ENCODE measurements at places on chromosomes 1 and 21.

GRCh38 chr1:112712191-112712590 lies 2.9 kb downstream of the PPM1J start:
- no peak for DNase-seq

DNA sequence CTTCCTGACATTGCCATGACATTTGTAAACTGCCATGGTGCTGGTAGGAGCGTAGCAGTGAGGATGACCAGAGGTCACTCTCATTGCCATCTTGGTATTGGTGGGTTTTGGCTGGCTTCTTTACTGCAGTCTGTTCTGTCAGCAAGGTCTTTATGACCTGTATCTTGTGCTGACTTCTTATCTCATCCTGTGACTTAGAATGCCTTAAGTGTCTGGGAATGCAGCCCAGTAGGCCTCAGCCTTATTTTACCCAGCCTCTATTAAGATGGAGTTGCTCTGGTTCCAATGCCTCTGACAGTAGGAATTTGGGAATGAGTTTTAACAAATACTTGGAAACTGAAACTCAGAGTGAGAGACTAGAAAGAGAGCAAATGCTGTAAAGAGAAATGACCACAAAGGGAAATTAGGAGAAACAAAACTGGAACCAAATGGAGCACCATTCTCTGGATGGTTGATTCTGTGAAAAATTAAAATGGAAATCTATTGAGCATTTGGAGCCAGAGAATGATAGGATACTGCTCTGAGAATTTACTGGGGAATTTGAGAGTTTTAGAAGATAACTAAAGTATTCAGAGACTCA lies 50.1 kb upstream of the RHOU start:
- DNase-seq, result no peak

DNA sequence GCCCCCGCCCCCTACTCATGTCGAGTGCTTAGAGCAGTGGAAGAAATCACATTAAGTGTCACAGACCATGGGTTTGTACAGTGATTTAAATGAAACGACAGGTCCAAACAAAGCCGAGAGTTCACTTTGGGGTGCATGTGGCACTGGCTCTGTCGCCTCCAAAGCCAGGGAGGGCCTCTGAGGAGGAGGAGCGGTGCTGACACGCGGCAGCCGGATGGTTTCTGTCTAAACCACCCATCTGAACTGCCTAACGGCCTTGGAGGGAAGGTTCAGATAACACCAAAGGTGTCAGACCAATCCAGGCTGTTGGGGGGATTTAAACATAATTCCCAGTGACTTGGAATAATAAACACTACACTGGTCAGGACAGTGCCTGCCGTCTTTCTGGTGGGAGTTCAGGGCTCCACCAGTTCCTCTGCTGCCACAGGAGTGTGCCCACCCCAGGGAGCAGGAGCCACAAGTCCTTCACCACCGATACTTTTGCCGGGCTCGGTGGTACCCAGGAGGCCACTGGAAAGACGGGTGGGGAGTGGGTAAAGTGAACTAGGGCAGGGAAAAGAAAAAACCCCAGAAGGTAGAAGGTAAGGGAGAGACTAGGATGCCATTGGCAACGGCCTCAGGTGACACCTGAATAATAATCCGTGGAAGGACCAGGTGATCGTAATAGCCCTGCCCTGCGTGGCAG lies 78.2 kb downstream of the SLC66A1 start:
- DNase-seq, result no peak

GRCh38 chr1:227131193-227131592 lies 187.1 kb downstream of the CDC42BPA start:
- peak; percentile 54 for DNase-seq

DNA sequence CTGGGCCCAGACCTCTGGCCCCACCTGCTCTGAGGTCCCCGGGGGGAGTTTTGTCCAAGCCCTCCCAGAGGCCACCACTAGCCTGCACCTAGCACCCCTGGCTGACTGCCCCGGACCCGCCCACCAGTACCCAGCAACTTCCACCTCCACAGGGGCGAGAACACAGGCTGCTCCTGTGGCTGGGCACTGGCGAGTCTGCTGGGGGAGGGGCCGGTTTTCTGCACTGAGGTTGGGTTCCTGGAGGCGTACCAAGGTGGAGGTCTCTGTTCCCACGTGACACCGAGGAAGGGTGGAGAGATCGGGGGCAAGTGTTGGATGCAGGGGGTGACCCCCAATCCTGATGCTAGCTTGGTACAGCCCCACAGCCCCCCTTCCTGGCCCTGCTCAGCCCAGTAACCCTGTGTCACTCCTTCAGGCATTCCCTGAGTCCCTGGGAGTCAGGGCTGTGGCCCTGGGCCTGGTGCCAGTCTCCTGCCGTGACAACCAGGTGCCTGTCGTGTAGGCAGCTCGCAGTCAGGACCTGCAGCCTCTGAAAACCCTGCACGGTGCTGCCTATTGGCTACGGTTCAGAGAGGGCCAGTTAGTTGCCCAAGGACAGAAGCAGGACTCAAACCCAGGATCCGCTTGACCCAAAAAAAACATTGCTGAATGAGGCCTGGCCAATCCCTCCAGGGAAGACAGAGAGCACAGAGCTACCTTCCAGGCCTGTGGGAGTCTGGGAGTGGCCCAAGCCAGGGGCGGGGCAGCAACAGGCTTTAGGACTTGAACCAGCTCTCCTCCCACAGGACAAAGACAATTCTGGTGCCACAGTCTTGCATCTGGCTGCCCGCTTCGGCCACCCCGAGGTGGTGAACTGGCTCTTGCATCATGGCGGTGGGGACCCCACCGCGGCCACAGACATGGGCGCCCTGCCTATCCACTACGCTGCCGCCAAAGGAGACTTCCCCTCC lies 3.1 kb downstream of the ESPN start:
- DNase-seq, result no peak

GRCh38 chr1:53026254-53026653 lies 35.8 kb upstream of the PODN start:
- no peak for DNase-seq

GRCh38 chr1:11727119-11727518 lies 8.8 kb upstream of the AGTRAP start:
- no peak for DNase-seq

- DNase-seq, result peak; percentile 69
These were observed 2.3 kb upstream of the BSND start for GRCh38 chr1:54996359-54996868.

DNA sequence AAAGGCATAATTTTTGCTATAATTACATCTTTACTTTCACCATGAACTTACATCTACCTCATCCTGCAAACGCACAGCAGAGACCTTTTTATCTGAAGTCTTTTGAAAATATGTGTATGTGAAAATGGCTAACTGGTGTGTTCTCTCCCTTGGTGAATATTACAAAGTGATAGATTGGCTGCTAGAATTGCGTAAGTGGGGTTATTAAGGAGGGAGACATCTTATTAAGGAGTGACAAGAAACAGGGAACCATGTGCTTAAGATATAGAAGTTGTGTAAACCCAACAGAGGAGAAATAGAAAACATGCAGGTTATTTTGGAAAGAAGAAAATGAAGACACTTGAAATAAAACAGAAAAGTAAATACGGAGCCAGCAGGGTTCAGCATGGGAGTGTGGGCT lies 7.8 kb downstream of the KCNJ15 start:
- DNase-seq, result no peak

DNA sequence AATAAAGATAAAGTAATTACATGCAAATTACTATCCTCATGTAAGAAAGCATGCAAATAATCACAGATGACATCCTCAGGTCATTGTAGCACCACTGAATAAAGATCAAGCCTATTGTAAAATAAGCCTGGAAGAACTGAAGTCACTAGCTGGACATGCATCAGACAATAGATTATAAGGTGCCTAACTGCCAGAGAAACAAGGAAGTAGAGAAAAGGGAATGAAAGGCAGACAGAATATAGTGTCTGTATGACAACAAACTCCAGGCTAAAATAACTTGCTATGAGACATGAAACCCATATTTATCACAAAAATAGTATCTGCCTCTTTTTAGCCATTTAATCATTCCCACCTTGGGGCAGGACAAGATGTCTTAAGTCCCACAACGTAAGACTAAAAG lies 108.7 kb downstream of the ENAH start:
- no peak for DNase-seq

- DNase-seq, result no peak
These were observed 21.1 kb downstream of the MKNK1 start for GRCh38 chr1:46582972-46583371.

- DNase-seq, result no peak
These were observed 72.3 kb upstream of the CAPZB start for GRCh38 chr1:19557609-19558051.

DNA sequence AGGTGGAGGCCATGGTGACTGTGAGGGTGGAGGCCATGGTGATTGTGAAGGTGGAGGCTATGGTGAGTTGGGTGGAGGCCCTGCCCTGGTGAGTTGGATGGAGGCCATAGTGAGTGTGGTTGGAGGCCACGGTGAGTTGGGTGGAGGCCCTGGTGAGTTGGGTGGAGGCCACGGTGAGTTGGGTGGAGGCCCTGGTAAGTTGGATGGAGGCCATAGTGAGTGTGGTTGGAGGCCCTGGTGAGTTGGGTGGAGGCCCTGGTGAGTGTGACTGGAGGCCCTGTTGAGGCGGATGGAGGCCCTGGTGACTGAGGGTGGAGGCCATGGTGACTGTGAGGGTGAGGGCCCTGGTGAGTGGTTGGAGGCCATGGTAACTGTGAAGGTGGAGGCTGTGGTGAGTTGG lies 124.9 kb upstream of the VAMP3 start:
- DNase-seq, result no peak

- no peak for DNase-seq
These were observed 56.3 kb upstream of the SLC25A33 start for GRCh38 chr1:9482816-9483572.

DNA sequence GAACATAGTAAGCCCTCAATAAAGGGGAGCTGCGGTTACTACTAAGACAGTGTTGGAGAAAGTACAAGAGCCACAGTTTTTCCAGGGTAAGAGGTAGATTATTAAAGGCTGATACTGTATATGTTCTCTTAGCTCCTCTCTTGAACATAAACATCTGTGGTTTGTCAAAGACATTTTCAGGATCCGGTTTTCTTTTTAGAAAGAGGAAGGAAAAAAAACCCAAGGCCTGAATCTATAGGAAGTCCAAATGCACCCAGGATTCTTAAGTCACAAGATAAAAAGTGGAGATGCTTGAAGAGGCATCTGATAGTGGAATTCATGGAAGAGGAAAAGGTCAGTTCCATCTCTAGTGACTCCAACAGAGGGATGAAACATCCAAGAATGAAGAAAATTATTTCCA lies 24.6 kb upstream of the SLC45A3 start:
- no peak for DNase-seq

GRCh38 chr1:40951943-40952743 lies 27.4 kb upstream of the CTPS1 start:
- DNase-seq, result peak; percentile 57

- no peak for DNase-seq
These were observed 26.4 kb downstream of the PLXNA2 start for GRCh38 chr1:208217781-208218180.

DNA sequence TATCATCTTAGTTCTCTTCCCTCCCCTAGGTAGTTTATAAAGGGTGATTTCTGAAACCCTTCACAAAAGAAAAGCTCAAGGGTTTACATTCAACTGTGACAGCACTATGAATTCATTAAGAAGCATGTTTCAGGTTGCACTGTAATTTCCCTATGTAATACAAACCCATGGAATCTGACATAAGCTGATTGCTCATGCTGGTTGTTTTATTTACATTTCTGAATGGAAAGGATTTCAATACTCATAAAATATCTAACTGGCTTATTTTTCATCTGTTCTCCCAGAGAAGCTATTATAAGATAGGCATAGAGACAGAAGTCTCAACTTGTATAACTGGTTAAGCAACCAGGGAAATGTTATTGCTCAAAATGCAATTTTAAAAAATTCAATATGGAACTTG lies 20.5 kb downstream of the WNT2B start:
- DNase-seq, result no peak

GRCh38 chr1:236156512-236157208 lies 14.3 kb downstream of the GPR137B start:
- no peak for DNase-seq

- peak; percentile 8 for DNase-seq
These were observed 17.2 kb downstream of the CDCP2 start for GRCh38 chr1:54135436-54136120.

GRCh38 chr1:194629011-194629410 lies 1442.6 kb upstream of the B3GALT2 start:
- no peak for DNase-seq

DNA sequence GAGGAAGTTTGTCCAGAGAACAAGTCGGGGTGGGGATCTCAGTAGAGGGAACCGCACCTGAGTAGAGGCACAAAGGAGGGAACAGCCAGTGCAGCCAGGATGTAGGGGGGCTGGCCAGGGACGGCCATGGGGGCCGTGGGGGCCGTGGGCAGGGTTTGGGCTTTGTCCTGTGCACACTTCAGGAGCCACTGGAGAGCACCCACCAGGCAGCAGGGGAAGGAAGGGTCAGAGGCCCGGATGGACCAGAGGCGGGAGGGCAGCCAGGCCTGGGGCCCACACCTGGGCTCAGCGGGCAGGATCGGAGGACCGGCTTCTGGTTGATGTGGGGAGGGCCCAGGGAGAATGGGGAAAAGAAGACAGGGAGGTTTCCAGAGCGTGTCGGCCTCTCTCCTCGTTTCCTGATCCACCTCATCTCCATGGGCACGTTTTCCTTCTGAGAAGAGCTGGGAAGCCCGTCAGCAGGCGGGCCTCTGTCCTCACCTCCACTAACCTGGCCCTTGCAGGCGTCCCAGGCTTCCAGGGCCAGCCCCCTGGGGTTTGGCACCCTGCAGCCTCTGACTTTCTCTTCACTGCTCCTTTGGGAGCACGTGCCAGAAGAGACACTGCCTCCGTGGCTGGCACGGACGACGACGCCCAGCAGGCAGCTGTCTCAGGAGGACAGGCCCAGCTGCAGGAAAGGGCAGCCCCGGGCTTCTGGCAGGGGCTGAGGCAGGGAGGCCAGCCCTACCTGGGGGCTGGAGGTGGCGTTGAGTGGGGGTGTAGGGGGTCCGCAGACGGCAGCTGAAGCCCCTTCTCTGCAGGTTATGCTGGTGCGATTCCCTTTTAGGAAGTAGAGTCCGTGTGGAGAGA lies 16.8 kb upstream of the PDXK start:
- no peak for DNase-seq

GRCh38 chr1:5110508-5110907 lies 456.1 kb downstream of the AJAP1 start:
- DNase-seq, result no peak

DNA sequence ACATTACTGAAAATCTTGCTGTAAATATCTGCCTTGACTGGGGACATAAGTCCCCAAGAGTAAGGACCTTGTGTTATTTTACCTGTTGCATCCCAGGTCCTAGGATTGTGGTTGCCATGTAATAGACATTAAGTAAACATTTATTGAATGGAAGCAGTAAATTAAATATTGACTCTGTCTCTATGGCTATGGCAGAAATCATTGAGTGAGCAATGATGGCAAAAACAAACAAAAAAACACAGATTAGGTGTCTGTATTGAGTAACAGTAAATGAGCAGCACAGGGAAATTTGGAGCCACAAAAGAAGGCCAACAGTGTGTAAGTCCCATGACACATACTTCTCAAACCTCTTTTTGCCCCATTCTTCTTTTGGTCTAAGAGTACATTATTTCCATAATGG lies 240.4 kb downstream of the NFIA start:
- DNase-seq, result no peak

- DNase-seq, result no peak
These were observed 166.3 kb downstream of the DUSP10 start for GRCh38 chr1:221575605-221576004.

- DNase-seq, result no peak
These were observed 618.4 kb upstream of the USP24 start for GRCh38 chr1:55833529-55834091.

GRCh38 chr1:6059866-6060265 lies 14.2 kb downstream of the KCNAB2 start:
- DNase-seq, result no peak

GRCh38 chr1:22018583-22019559 lies 17.4 kb downstream of the CELA3A start:
- peak; percentile 81 for DNase-seq

- DNase-seq, result no peak
These were observed 3.8 kb upstream of the TAL1 start for GRCh38 chr1:47235806-47236205.

Data from ACHN (cell line).